ENCODE measurements at places on chromosomes 5 and 9.

- no peak for DNase-seq
These were observed 177.0 kb downstream of the FGF18 start for GRCh38 chr5:171596391-171596878.

- DNase-seq = no peak
These were observed 11.0 kb downstream of the HAVCR1 start for GRCh38 chr5:157047898-157048297.

GRCh38 chr5:82905986-82906385 is 171.2 kb downstream of the TMEM167A start:
- DNase-seq = no peak

DNA sequence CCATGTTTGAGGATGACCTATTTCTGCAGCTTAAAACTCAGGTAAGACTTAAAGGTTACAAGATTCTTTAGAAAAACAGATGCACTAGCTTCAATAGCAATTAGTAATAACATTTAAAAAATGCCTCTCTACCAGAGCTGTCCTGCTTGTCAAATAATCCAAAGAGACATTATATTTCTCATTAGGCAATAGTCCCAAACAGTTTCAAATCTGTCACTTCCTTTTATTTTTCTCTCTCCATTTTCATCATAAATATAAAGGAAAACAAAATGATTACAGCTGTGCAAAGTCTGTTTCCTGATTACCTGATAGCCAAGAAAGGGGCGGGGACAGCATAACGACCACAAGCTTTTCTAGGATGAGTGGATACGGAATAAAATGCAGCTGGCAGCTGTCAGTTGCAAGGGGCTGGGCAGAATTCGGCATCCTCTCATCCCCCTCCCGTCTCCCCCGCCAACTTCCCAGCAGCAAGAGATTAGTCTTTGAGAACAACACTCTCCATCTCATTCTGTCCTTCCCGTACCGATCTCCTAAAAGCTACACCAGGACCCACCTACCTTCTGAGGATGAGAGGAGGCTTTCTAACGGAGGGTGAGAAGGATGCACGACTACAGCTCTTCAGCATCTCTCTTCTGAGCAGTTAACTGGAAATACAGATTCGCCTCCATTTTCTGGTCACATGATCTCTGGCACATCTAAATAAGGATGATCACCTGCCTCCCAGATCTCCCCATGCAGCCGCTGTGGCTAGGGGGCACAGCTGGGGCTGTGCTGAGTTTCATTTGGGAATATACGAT is 72.5 kb upstream of the PCA3 start:
- no peak for DNase-seq

- no peak for DNase-seq
These were observed 118.0 kb upstream of the TRIM32 start for GRCh38 chr9:116569111-116569510.

DNA sequence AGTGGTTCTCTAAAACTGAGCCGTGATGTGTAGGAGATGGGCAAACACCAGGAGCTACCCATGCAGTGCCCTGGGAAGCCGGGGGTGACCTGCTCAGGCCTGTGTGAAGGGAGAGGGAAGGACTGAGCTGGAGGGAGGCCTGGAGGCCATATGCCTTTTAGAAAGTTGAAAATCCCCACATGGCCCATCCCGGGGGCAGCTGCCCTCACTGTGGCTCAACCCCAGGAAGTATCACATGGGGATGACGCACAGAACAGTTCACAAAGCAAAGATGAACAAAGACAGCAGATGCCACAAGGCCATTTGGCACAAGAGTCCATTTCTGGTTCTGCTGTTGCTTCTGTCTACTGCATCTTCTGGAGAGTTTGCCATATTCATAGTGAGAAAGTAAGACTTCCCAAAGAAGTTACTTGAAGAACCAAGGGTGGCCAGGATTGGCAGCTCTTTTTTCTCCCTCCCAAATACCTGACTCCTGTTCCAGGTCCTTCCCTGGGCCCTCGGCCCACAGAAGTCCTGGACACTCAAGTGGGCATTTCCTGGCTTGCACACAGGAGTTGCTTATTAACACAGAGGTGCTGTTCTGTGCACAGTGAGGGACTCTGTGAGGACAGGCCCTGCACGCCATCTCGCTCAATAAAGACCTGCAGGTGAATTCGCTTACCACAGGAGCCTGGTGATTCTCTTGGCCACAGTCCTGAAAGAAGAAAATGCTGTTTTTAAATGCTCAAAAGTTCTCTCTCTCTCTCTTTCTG is 25.1 kb downstream of the ACSL6 start:
- no peak for DNase-seq

GRCh38 chr5:144328494-144328893 is 157.8 kb downstream of the KCTD16 start:
- DNase-seq = no peak

DNA sequence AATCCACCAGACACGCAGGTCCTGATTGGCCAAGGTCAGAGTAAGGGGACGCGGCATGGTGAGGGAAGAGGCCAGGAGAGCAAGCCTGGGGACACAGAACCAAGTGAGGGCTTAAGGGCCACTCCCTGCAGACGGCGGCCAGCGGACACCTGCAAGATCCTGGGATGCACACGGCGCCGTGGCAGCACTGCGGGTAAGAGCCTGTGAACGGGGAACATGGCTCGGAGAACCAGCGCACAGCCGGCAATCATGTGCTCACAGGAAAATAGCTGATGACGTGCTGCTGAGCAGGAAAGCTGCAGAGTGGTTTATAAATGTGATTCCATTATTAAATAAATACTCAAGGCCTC is 27.0 kb upstream of the NSMF start:
- no peak for DNase-seq
